Left hindlimb (tissue), 1 donor: ENCODE measurements at places on chromosomes 12 and 14.
A peak's percentile ranks its signal among the peaks of the same experiment; 100 is the strongest.

DNA sequence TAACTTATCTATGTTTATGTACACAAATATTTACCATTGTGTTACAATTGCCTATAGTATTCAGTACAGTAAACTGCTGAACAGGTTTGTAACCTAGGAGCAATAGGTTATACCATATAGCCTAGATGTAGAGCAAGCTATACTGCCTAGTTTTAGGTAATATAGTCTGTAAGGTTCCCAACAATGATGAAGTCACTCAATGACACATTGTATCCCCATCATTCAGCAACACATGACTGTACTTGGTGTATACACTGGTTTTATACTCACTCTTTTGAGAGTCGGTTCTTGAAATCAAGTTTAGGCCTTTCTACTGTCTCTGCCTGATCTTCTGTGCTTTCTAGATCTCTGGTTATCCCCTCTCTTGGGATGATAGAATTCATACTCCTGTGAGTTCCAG is 5.5 kb downstream of the RNASE1 start:
- DNase-seq = no peak

DNA sequence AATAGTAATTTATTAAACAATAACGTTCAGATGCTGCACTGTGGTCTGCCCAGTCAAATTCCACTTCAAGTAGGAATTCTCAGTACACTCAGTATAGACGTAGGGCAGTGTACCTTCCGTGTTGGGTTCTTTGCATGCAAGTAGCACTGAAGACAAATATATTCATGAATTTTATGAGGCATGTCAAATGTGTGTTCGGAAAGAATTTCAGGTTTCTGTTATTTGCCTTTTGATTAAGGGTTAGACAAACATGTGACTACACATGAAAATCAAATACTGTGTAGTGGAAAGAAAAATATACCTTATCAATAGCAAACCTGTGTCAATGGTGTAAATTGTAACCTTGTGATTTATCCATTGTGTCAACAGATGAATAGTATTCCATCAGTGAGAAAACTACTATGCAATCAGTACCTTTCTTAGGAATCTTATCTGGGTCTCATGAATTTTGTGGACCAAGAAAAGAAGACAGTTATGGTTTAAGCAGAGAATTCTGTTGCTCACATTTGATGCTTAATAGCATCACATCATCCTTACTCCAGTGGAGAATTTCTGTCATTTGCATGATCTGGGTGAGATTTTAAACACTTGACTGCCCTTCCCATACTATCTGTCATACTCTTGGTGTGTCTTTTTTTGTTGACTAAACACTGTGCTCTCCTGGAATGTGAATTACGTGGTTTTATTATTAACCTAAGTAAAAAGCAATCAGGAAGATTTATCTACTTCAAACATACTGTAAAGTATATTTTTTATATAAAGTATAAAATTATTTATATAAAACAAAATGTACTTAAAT is 13.3 kb downstream of the TMEM260 start:
- no peak for DNase-seq

- no peak for DNase-seq
Observed at GRCh38 chr12:9039397-9039977, 50.1 kb downstream of the KLRG1 start.

- DNase-seq = no peak
Observed at GRCh38 chr14:94449930-94450329, 2.7 kb downstream of the SERPINA11 start.

- DNase-seq = no peak
Observed at GRCh38 chr12:8946733-8947132, 2.7 kb downstream of the M6PR start.

DNA sequence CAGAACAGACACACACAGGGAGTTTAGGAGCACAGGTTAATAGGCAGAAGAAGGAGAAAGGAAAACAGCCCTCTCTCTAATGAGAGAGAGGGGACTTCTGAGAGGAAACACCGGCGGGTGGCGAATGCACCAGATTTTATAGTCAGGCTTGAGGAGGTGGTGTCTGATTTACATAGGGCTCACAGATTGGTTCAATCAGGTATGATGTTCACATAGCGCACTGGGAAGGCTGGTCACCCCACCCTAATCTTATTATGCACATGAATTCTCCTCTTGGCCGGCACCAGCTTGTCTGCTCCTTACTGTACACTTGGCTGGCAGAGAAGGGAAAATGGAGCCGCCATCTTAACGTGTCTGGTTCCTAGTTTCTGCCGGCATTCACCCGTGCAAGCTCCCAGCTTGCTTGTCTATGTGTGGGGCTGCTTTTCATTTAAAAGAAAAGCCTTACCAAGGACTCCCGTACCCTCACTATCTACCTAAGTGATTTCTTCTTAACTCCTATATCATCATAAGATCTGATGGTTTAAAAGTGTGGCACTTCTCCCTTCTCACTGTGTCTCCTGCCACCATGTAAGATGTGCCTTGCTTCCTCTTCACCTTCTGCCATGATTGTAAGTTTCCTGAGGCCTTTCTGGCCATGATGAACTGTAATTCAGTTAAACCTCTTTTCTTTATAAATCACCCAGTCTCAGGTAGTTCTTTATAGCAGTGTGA is 15.1 kb downstream of the BCAT1 start:
- no peak for DNase-seq

DNA sequence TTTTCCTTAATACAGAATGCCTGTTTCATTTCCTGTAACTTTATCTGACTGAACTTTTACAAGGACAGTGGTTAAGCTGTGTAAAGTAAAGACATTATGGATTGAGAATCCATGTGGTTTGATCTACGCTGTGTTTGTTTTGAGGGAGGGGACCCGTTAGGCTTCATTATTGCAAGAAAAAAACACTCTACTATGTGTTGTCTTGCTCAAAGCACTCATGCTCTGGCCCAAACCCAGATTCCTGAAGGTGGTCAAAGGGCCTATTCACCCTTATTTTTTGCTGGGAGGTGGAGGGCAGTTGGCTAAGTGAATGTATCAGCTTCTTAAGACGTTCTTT is 11.9 kb downstream of the RNF10 start:
- no peak for DNase-seq

DNA sequence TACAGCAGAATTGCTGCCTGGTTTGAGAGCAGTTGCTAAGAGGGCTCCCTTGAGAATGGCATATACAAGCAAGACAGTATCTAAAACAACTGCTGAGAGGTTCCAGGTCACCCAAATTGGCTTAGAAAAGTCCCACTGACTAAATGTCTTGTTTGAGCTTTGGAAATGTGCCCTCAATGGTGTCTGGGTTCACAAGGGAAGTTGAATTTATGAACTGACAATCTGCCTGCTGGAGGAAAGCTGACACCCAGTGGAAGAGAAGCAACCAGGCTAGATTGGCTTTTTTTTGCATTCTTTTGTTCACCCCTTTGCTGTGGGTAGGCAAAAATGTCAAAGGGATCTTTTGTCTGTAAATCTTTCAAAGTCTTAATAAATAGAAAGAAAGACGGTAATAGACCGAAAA is 44.6 kb upstream of the NPFF start:
- DNase-seq = no peak

DNA sequence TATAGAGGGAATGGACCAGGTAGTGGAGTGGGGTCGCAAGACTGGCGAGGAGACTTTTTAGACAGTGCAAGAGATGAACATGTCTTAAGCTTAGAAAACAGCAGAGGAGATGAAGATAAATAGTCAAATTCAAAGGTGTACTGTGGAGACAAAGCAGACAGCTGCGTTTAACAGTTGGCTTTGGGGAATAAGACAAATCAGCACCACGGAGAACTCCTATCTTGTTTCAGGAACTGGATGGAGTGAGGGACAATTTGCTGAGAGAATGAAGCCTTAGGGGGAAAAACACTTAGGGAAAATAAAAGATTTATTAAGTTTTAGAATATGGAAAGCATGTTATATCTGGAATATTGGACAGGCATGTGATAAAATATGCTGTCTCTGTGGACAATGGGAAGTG is 458.8 kb downstream of the GLT1D1 start:
- DNase-seq = no peak

DNA sequence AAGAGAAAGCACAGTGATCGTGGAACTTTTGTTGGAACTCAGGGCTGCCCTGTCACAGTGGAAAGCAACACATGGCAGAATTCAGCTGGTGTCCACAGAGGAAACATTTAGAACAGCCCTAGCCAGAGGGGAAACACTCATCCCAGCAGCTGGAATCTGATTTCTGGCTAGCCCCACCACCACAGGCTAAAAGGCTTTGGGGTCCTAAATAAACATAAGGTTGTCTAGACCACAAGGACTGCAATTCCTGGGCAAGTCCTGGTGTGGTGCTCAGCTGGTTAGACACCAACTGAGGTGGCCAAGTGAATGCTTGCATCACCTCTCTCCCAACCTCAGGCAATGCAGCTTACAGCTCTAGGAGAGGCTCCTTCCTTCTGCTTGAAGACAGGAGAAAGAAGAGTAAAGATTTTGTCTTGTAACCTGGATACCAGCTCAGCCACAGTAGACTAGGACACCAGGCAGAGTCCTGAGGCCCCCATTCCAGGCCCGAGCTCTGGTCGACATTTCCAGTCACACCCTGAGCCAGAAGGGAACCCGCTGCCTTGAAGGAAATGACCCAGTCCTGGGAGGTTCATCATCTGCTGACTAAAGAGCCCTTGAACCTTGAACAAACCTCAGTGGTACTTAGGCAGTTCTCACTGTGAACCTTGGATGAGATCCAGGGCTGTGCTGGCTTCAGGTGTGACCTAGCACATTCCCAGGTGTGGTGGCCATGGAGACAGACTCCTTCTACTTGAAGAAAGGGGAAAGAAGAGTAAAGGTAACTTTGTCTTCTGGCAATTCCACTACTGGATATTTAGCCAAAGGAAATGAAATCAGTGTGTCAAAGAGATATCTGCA is 85.4 kb upstream of the PLXNC1 start:
- no peak for DNase-seq

GRCh38 chr14:37143475-37143874 is 28.9 kb downstream of the SLC25A21 start:
- DNase-seq = no peak

- peak; percentile 85 for DNase-seq
Observed at GRCh38 chr14:97977651-97978261, 1180.6 kb downstream of the VRK1 start.

GRCh38 chr14:65492266-65492665 is 79.7 kb downstream of the FUT8 start:
- DNase-seq = no peak

GRCh38 chr12:65742018-65743010 is 82.0 kb upstream of the HMGA2 start:
- peak; percentile 80 for DNase-seq

DNA sequence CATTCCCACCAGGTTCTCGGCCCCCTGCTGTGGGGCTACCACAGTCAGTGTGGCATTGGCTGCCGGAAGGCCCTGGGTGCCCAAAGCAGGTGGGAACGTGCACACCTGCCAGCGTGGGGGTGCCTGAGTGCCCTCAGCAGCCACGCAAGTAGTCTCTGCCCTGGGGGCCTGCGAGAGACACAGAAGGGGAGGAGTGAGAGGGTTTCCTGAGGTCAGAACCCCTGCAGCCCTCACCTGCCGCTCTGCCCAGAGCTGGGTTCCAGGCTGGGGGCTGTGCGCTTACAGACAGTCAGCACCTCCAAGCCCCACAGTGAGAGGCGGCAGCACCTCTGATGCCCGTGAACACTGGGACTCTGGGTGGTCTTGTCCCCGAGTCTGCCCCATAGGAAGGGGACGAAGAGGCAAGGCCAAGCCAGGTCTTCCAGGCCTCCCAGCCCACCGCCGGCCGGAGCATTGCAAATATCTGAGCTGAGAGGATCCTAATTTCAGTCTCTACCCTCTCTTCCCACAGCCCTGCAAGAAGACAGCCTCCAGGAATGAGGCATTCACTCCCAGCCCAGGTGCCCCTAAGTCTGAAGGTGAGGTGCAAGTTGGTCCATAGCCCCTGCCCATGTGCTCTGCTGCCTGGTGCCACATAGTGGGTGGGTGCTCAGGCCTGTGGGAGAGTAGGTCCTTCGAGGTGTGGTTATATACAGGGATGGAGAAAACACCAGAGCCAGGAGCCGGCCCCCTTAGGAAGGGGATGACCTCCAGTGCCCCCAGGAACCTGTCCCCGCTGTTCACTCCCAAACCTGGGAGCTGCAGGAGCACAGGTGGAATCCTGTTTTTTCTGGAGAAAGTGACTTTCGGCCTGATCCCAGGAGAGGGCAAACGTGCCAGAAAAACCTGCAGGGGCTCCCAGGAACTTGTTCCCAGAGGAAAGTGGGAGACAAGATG is 291.1 kb upstream of the RTL1 start:
- peak; percentile 28 for DNase-seq

GRCh38 chr12:63250486-63250885 is 99.5 kb upstream of the AVPR1A start:
- no peak for DNase-seq

- DNase-seq = no peak
Observed at GRCh38 chr14:104084251-104085002, 1.1 kb upstream of the ASPG start.

DNA sequence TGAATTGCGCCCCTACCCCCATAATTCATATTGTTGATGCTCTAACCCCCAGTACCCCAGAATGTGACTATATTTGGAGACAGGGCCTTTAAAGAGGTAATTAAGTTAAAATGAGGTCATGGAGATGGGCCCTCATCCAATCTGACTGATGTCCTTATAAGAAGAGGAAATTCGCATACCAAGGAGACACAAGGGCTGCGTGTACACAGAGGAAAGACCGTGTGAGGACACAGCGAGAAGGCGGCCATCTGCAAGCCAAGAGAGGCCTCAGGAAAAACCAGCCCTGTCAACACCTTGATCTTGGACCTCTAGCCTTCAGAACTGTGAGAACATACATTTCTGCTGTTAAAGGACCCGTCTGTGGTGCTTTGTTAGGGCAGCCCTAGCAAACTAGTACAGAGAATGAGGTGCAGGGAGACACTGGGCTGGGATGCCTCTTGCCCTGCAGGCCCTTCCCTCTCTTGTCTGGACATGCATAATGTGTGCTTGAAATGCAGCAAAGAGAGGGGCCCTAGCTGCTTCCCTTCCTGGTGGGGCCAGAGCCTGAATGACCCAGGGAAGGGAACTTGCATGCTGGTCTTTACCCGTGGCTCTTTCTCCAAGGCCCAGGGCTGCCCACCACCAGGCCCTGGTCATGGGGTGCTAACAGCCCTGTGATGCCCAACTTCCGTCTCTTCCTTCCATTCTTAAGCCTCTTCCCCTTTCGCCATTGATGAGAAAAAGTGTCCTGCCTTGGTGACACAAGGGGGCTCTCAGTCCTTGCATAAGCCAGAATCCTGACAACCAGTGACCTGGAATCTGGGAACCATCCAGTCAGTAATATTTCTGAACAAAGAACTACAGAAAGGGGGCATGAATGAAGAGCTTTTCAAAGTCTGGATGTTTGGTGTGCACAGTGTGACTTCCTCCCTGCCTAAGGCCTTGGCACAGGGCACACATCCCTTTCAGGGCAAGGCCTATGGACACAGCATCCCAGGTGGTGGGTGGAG is 50.0 kb upstream of the GPATCH2L start:
- DNase-seq = no peak

DNA sequence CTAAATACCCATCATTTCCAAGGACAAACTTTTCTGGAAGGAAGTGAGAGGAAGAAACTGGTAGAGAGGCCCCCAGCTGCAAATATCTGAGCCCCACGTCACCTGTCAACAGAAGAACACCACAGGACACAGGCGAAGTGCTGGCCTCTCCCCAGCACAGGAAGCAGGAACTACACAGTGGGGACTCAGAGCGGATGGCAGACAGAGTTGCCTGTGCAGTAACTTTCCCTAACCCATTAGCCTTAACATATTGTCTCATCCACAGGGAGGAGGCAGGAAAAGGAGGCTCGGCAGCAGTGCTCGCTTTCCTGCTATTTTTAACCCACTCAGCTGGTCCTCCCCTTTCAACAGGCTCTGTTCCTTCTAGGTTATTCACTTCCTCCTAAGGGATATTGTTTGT is 111.5 kb upstream of the TMPO start:
- DNase-seq = no peak
